ENCODE measurements at places on chromosomes 5 and 9. TPM values are rescaled to one million over a fixed set of nuclear protein-coding genes. Genes with fewer than 3 reads are reported as not detected.

CHD1 gene
- total RNA-seq: 27.6 TPM

CCL27 gene
- total RNA-seq: not detected

SHOC1 gene
- total RNA-seq: not detected

SLC6A7 gene
- not detected for total RNA-seq

BHMT2 gene
- total RNA-seq: not detected

CD72 gene
- total RNA-seq: 0.13 TPM

TEX48 gene
- total RNA-seq: not detected
